ENCODE measurements at places on chromosomes 3 and 15. TPM values are rescaled to one million over a fixed set of nuclear protein-coding genes. Genes with fewer than 3 reads are reported as not detected.

DNA sequence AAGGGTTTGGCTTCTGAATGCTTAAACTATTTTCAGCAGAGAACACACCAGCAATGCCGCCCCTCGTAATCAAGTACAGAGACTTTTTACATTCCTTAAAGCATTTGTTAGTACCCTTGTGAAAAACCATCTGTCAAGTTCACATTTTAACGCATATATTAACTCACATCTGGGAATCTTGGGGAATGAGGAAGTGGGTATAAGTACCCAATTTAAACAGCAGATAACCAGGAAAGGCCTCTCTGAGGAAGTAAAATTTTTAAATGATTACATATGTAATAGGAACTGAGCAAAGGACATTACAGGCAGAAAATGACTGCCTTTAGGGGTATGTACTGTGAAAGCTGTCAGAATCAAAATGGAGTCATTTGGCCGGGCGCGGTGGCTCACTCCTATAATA, 12.8 kb upstream of the CFAP44 start:
- DNase-seq = no peak

- DNase-seq = no peak
Measured at GRCh38 chr3:49172551-49173041, 1.2 kb downstream of the KLHDC8B start.

GRCh38 chr15:81869161-81869954, 176.5 kb downstream of the MEX3B start:
- DNase-seq = no peak

- DNase-seq = no peak
Measured at GRCh38 chr3:187325632-187326031, 34.1 kb upstream of the MASP1 start.

DNA sequence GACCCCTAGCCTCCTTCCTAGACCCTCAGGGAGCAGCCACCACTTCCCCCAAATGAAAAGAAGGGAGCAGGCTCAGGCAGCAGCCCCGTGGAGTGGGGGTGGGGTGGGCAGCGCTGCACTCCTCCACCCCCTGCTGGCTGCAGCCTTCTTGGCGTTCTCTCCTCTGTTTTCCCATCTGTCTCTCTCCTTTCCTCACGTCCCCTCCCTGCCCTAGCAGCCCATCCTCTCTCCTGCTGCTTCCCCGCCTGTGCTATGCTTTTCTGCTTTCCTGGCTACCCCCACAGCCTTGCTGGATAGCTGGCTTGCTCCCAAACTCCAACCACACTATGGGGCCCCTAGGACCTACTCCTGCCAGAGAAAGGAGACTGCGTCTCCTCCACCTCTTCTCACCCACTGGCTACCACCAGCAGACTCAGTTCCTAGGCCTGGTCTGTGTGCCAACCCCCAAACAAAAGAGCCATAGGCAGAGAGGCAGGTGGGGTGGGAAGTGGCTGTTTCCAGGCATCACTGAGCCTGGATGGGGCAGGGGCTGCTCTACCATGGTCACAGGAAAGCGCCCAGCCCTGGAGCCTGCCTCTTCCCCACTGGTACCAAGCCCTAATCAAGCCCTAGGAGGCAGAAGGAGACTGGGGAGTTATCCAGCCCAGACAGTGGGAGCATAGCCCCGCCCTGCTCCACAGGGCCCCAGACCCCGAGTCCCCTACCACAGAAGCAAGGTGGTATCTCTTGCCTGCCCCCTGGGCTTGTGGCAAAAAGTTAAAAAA, 3.4 kb upstream of the DISP2 start:
- DNase-seq = no peak

- DNase-seq = no peak
Measured at GRCh38 chr3:36302158-36302509, 78.2 kb upstream of the STAC start.

- no peak for DNase-seq
Measured at GRCh38 chr3:13159890-13160289, 86.7 kb upstream of the IQSEC1 start.

WNT5A gene
- total RNA-seq = 10.8 TPM

KCNMB2 gene
- 4.5 TPM for total RNA-seq

- DNase-seq = no peak
Measured at GRCh38 chr3:76429581-76430177, 610.2 kb upstream of the ROBO2 start.

GLDN gene
- 6.7 TPM for total RNA-seq

DNA sequence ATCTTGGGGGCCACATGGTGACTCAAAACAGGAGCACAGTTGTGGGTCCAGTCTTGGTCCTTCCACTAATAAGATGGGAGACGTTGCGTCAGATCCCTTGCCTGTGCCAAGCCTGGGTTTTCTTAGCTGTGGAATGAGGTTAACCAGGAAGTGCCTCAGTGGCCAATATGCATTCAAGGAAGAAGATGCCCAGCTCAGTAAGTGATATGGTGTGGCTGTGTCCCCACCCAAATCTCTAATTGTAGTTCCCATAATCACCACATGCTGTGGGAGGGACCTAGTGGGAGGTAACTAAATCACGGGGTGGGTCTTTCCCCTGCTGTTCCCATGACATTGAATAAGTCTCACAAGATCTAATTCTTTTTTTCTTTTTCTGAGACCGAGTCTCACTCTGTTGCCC, 6.4 kb downstream of the ALG1L2 start:
- DNase-seq = no peak

B3GALNT1 gene
- 89.6 TPM for total RNA-seq

- no peak for DNase-seq
Measured at GRCh38 chr15:39801641-39802309, 19.1 kb upstream of the FSIP1 start.

DNA sequence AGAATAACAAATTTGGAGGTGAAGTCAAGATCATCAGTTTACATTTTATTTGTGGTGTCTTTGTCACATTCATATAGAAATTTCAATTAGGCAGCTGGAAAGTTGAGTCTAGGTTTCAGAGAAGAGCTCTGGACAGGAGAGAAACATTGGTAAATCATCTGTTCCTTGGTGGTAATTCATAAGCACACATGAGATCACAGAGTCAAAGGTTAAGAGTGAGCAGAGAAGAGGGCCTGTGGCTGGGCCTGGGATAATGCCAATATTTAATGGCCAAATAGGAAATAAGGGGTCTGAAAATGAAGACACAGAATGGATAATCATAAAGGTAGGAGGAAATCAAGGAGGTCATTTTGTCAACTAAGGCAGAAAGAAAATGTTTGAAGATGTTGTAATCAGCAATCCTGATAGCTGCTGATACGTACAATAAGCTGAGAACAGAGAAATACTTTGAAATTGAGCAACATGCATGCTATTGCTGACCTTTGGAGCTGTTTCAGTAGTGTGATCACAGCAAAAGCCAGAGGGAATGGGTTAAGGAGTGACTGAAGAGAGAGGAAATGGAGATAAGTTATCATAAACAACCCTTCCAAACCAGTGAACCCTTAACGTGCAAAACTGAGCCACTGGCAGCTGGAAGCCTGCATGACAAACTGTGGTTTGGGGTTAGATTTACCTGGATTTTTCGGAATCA, 692.8 kb downstream of the AGBL1 start:
- DNase-seq = no peak

- DNase-seq = no peak
Measured at GRCh38 chr3:197218210-197218609, 80.2 kb downstream of the DLG1 start.

DNA sequence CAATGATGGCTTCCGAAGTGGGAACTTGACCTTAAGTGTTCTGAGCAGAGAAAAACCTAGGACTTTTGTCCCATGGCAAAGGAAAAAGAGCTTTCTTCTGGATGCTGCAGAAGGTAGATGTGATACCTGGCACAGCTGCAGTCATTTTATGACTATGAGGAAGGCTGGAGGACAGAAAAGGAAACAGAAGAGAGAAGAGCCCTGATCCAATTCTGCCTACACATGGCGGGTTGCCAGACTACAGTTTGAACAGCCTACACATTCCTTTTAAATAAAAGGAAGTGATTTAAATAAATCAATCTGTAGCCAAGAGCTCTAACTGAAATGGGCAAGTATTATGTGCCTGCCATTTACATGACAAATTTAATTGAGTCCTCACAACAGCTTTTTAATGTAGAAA, 43.6 kb upstream of the CHRNB4 start:
- no peak for DNase-seq

SLC9C1 gene
- 0.15 TPM for total RNA-seq

DNA sequence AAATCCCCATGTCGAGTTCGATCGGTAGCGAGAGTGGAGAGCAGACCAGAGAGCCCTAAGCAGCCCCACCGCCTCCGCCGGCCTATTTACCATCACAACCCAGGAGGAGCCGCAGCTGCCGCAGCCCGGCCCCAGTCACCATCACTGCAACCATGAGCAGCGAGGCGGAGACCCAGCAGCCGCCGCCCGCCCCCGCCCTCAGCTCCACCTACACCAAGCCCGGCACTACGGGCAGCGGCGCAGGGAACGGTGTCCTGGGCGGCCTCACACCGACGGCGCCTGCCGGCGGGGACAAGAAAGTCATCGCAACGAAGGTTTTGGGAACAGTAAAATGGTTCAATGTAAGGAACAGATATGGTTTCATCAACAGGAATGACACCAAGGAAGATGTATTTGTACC, 89.5 kb upstream of the TPM1 start:
- no peak for DNase-seq

- no peak for DNase-seq
Measured at GRCh38 chr3:78893161-78893560, 874.6 kb downstream of the ROBO1 start.

C15orf61 gene
- total RNA-seq = 10.2 TPM

C3orf22 gene
- not detected for total RNA-seq

- DNase-seq = no peak
Measured at GRCh38 chr3:185851046-185851445, 26.2 kb upstream of the IGF2BP2 start.

SPINT1 gene
- total RNA-seq = 0.46 TPM

DNA sequence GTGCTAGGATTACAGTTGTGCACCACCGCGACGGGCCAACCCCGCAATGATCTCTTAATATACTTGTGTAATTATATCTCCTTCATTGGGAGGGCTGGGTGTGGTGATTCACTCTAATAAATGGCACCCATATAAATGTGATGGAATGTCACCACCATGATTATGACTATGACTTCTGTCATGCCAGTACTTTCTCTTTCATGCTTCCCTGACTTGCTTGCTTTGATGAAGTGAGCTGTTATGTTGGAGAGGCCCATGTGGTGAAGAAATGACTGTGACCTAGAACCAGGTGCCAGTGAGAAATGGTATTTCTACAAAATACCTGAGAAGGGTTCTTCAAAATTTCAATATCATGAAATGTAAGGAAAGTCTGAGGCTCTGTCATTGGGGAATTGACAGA, 24.4 kb upstream of the TP63 start:
- DNase-seq = no peak

- DNase-seq = no peak
Measured at GRCh38 chr15:82838096-82838735, 28.8 kb downstream of the WHAMM start.

GABRR3 gene
- total RNA-seq = not detected

DNA sequence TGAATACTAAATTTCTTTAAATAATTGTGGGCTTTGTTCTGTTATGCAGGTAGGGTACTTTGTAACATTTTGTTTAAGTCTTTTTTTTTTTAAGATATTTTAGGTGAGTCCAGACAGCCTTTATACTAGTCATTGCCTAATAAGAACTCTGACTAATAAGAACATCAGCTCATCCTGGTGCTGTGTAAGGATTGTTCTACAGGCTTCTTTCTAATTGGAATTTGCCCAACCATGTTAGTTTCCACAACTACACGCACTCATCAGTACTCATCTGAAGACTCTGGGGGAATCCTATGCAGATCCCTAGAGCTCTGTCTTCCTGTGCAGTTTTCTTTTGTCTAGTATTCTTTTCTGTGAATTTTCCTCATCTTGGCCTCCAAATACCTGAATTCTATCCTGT, 741.8 kb downstream of the IGSF11 start:
- no peak for DNase-seq

- DNase-seq = no peak
Measured at GRCh38 chr15:100663086-100663914, 60.9 kb downstream of the ASB7 start.

JMJD7 gene
- total RNA-seq = 17.2 TPM

DNA sequence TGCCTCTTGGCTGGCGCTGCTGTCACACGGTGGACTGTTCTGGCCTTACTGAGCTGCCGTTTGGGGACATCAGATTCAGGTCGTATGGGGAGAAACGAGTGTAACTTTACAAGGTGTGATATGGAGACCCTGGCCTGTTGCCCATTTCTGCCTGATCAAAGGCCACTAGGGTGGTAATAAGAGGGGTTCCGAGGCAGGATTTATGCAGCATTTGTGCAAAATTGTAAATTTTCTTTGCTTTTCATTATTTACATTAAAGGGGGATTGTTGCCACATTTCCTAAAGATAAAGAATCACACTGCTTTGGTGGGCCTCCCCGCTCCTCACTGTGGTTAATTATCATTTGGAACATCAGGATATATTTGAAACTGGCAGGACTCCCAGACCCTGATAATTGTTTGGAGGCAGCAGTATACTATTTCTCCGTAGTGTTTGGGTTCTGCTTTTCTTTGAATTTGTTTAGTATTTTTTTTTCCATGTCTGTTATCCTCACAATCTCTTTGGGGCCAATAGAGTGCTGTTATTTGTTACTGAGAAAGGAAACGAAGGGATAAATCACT, 891 bp downstream of the NXPE3 start:
- no peak for DNase-seq

DNA sequence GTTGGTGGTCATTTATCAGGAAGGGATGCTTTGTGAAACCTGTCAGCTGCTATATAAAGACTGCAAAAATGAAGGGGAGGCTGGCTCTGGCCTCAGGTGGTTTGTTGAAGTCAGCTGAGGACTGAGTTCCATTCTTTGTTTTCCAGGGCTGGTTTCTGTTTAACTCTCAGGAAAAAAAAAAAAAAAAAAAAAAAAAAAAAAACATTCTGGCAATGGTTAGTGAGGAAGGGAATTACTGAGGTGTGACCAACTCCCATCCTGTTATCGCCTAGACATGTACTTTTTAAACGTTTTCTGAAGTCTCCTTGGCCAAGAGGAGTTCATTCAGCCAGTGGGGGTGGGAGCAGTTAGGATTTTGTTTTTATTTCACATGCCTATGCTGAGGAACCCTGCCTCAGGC, 316.3 kb downstream of the OXSM start:
- DNase-seq = no peak

DNA sequence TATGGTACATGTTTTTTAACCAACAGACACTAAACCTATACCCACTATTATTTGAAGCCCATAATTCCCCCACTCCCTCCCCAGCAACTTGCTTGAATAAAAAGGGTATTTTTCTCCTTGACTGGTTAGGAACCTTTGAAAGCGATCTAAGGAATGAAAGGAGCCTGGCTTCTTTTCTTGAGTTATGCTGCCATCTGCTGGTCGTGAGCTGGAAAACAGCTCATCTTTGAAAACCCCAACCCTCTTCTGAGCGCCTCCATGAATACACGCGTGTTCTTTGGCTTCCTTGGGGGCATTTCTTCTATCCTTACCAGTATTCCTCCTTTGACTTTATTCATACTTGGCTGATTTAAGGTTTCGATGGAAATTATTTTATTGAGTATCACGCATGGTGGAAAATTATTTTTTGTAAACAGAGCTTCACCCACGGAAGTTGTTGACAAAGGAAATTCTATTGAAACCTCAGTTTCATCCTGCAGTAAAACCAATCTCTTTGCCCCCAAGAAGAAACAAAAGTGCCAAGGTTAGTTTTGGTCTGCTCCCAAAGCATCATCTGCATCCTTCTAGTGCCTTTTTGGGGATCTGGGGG, 171.6 kb downstream of the SV2B start:
- DNase-seq = no peak

CCDC54 gene
- total RNA-seq = not detected
